ENCODE measurements at places on chromosomes 11 and 22.
A peak's percentile ranks its signal among the peaks of the same experiment; 100 is the strongest.

GRCh38 chr22:50739894-50740293 lies 1.9 kb downstream of the ACR start:
- no peak for DNase-seq

DNA sequence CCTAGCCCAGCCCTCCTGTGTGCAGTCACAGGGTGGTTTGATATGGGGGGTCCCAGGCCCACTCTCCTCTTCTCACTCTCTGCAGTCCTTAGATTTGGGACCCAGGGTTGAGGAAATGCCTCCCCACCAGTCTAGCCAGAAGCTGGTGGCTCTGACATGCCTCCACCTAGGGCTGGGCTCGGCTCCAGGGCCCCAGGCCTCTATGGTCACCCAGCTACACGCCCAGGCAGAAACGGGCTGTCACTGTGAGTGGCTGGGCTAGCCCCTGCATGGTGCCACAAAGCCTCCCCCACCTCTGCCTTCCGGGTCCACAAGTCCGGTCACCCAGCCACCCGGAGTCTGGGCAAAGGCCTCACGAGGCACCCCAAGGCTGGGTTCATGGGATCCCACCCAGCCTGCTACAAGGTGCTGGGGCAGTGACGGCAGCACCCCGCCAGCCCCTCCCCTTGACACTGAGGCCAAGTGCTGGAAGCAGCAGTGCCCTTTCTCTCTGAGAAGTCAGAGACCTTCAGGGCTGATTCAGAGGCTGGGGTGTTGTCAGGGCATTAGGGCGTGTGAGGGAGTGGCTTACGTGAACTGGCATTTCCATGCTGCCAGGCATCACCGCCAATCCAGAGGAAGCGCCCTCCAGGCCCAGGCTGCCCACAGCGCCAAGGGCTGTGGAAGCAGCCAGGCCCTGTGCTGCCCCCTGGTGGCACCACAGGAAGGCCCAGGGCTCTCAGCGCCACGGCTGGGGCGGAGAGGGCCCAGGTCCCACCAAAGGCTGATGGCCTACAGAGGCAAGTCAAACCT lies 638 bp upstream of the PITPNM1 start:
- peak; percentile 89 for DNase-seq

GRCh38 chr22:36329254-36330078 lies 58.3 kb downstream of the MYH9 start:
- peak; percentile 91 for DNase-seq

GRCh38 chr11:65863889-65864705 lies 3.9 kb downstream of the MUS81 start:
- DNase-seq, result no peak

- no peak for DNase-seq
Measured at GRCh38 chr11:122173587-122173986, 57.6 kb upstream of the BLID start.

DNA sequence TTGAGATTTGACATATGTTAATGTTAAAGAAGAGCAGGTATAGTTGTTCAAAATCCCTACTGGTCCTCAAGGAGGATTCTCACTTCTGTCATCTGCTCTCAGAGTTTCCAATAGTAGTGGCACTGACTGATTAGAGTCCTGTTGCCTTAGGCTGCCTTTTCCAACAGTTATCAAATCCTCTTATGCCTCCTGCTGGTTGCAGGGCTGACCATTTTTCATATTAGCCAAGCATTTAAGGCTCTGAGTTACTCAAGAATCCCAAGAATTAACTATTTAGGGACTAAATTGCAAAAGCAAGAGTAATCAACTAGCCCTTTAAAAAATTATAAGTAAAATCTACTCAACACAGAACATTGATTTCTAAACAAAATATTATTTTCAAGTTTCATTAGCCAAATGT lies 212.0 kb upstream of the CHORDC1 start:
- DNase-seq, result no peak
